Stimulated activated CD8-positive, alpha-beta memory T cell treated with anti-CD3 and anti-CD28 coated beads, Interleukin-4, amount 100 ng/mL, for 48 hours (primary cell): ENCODE measurements at places on chromosomes 7 and 10.

DNA sequence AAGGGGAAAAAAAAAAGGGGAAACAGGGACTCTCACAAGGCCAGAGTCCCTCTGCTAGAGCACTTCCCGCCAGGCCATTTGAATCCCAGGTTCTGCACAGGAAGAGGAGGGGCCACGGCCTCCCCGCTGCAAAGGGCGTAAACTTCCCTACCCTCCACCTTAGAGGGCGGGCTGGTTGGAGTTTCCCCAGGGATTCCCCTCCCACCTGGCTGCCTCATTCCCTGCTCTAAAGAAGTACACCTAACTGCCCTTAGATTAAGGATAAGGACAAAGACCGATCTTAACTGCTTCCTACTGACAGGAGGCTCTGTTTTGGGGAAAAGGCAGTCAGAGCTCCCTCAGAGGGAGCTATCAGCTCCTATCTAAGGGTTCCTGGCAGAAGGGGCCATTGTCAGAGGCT, 102.0 kb upstream of the ARMC3 start:
- no peak for DNase-seq

GRCh38 chr7:22675421-22675820, 51.6 kb upstream of the IL6 start:
- DNase-seq = no peak

DNA sequence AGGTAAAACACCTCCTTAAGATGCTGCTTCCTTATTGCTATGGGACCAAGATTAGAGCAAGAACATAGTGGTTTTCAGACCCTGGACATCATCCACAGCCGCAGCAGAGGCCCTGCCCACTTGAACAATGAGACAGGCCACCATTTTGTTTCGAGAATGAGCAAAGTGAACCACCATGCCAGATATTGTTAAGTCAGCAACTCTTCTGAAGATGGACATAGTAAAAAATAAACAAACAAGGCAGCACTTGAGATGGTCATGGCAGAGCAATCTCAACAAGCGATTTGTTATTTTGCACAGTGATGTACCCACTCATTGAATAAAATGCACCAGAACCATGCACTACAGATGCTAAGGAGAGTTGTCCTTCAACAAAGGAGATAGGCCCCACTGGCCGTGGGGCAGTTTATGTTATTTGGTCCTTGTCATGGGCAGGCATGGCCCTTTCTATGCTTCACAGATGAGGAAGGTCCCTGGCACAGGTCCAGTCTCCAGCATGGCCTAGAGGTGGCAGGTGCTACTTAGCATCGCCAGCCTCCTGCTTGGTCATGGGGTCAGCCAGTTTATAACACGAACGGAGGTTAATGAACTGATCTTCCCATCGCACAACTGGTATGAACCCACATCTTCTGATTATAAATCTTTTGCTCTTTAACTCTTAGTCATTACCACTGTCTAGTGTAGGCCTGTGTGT, 44.1 kb downstream of the IKZF1 start:
- peak; percentile 46 for DNase-seq

GRCh38 chr10:119859420-119860258, 13.0 kb downstream of the MCMBP start:
- DNase-seq = no peak

DNA sequence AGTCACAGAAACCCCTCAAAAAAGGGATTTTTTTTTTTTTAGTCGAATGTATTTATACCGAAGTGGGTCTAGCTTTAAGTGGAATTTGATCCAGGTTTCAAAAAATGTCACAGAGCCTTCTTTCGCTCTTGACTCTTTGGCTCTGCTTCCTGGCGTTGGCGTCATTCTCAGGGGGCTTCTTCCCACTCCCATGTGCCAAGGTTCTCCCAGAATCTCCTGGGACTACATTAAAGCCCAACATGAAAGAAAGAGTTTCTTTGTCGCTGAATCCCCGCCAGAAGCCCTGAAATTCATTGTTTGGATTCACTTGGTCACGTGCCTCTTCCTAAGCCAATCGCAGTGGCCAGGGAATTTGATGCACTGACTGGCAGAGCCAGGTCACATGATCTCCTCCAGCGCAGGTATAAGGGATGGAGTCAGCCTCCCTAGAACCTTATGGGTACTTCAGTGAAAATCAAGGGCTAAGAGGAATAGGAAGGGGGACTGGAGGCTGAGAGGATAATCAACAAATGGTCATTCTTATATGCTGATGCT, 101.2 kb downstream of the RPS24 start:
- no peak for DNase-seq

- no peak for DNase-seq
These were observed 140.0 kb upstream of the TPK1 start for GRCh38 chr7:144975882-144976281.
